Activated CD4-positive, alpha-beta T cell treated with anti-CD3 and anti-CD28 coated beads for 1 hour (primary cell): ENCODE measurements at places on chromosomes 3 and 15.

GRCh38 chr3:129934234-129935123, 40.0 kb upstream of the TRH start:
- DNase-seq: peak; percentile 13

GRCh38 chr3:122559906-122560305, 4.2 kb downstream of the PARP9 start:
- no peak for DNase-seq

GRCh38 chr3:185129083-185129482, 23.8 kb downstream of the C3orf70 start:
- DNase-seq: no peak

DNA sequence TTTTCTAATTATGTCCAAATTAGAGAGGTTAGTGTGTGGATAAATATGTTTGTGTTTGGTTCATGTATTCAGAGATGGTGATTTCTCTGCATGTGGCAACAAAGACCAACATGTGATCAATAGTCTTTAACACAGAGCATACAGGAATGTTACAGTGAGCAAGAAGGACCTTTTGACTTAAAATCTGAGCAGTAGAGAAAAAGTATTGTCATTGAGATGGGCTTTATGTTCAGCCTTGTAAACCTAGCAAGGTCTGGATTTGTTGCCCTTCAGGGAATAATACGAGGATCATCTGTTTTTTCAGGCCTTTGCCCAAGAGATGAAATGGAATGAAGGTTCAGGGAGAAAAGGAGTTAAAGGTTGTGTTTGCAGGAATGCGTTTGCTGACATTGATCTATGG, 161.8 kb upstream of the NECTIN3 start:
- no peak for DNase-seq

GRCh38 chr3:43793648-43794372, 103.1 kb downstream of the ABHD5 start:
- no peak for DNase-seq

DNA sequence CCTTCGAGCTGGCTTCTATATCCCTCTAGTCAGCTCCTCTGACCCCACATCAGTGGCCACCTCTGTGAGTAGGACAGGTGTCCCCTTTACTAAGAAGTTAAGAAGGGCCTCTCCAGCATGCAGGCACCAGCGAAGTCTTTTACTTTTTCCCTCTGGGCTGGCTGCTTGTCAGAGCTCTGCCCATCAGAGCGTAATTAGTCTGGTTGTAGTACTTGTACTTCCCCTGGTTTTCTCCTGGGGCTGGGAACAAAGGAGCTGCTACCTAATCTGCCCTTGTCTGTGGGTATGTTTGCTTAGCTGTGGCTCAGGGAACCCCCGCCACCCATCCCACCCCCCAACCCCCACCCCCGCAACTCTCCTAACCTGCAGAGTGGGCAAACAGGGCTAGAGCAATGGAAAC, 27.4 kb upstream of the ALPK3 start:
- no peak for DNase-seq

GRCh38 chr3:189304465-189305351, 132.9 kb downstream of the TPRG1 start:
- DNase-seq: no peak

DNA sequence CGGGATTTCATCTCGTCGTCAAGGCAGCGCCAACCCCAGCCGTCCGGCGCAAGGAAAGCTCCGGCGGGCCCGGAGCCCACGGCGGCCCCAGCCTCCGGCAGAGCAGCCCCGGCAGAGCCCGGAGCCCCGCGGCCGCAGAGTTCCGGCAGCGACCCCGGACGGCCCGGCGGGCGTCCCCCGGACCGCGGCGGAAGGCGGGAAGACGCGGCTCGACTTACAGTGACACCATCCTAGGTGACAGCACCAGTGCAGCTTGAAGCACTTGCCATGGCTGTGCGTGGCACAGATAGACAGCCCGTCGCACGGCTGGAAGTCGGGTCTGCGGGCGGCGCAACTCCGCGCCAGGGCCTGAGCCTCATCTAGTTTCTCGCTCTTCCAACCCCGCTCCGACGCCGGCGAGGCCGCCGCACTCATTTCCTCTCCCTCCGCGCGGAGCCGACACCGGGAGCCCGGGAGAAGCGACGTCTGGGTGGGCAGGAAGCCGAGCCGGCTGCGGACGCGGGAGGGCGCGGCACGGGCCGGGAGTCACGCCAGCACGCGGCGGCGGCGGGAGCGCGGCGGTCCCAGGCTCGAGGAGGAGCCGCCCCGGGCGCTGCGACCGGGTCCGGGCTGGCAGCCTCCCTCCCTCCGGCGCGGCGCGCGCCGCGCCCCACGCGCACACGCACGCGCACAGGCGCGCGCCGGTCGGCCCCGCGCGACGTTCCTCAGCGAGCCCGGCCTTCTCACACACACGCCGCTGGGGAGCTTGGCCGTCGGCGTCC, at the start of gene C3orf70:
Gene C3orf70, minus strand, starts transcription at position 651 of the 761 bp plus-strand sequence. Its CDS starts 237 bp downstream, at position 414.
- no peak for DNase-seq

DNA sequence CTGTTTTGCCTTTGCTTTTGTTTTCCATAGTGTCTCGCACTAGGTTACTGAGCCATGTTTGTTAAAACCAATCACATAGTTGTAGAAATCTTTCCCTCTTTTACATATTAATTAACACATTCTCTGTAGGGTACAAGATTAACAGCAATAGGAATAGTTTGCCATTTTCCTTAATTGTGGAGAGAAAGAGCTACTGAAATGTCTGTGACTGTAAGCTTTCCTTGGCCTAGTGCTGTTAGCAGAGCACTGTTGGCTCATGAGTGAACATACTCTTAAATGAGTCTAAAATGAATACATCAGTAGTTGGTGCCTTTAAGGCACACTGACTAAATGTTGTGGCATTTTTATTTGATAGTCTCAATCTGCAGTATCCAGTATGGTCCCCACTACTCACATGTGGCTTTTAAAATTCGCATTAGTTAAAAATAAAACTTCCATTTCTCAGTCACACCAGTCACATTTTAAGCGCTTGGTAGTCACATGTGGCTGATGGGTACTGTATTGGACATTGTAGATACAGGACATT, 28.2 kb downstream of the CHD2 start:
- no peak for DNase-seq

GRCh38 chr3:76479161-76479650, 560.7 kb upstream of the ROBO2 start:
- DNase-seq: no peak

DNA sequence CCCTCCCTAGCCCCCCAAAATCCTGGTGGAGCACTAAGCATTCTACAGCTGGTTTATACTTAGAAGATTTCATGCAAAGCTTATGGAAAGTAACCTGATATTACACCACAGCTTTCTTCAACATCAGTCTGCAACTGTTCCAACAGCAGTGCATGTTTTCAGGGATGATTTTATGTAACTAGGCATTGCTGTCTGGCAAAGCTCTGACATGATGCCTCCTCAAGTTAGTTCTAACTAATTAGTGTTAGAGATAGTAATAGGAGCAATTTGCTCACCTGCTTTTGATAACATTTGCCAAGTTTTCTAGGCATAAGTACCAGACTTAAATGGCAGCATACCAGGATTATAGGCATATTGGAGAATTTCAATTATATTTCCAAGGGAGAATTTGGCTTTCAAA, 330.3 kb upstream of the SGO1 start:
- DNase-seq: no peak

- DNase-seq: no peak
These were observed 6.2 kb upstream of the CCDC80 start for GRCh38 chr3:112647122-112647521.

GRCh38 chr15:84649706-84650105, 4.4 kb downstream of the WDR73 start:
- no peak for DNase-seq

DNA sequence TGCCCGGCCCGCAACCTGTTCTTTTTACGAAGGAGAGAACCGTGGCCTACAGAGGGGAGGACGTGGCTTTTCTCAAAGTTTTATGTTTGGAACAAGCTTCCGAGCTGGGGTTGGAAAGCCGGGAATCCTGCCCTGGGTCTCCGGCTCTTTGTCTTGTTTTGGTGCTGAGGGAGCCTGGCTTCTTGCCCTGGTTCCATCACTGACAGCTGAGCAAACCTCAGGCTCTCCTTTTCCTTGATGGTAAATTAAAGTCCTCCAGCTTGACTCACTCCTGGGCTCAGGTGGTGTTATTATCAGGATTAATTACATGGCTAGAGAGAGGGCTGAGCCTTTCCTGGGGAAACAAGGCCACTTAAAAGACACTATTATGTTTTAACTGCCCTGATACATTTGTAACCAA, 289.5 kb upstream of the RGMA start:
- no peak for DNase-seq

- peak; percentile 61 for DNase-seq
These were observed 15.6 kb downstream of the TEX264 start for GRCh38 chr3:51686512-51687215.

DNA sequence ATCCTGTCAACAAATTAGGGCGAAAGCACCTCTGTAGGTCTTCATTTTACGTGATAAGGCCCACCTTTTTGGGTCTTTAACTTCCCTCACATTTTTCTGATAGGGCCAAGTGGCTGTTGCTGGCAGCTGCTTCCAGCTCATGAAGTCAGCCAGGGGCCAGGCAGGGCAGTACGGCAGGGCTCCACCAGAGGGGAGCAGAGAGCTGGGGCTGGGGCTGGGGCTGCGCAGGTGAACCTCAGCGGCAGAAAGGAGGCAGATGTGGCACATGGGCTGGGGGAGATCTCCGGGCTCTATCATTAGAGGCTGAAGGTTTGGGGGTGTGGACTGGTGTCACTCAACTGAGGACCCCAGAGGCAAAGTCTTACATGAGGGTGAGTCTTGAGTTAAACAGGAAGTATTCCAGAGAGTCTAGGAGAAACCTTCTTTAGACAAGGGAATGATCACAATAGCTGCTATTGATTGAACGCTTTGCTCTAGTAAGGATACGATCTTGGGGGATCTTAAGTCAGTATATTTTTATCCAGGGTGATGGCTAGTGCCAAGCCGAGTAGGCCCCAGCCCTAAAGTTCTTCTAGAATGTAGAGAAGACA, 62.8 kb upstream of the MEX3B start:
- peak; percentile 48 for DNase-seq

- no peak for DNase-seq
These were observed 71.6 kb downstream of the FLNB start for GRCh38 chr3:58079773-58080172.

DNA sequence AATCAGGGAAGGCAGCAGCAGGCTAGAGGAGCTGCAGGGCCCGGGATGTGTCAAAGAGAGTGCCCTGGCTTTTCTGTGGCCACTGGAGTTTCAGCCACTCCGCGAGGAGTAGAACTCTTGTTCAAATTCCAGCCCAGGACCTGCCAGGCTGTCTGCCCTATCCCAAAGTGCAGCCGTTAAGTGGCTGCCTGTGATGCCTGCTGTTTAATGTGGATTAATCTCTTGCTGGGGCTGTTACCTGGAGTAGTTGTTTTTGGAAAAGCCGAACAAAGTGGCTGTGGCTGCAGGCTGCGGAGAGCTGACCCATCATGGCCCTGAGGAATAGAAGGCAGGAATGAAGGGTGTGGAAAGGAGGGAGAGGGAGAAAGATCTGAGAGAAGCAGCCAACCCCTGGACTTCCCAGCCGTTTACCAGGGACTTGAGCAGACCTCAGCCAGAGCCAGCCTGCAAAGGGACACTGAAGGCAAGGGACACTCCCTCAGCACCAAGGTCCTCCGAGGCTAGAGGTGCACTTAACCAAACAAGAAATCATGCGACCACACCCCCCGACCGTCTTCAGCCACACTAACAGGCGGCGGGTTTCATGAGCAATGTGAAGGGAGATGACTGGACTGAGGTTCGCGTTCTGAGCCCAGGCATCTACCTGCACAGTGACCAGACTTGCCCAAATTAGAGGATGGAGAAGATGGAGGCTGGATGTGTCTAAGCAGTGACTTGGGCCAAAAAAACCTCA, 4.7 kb downstream of the CDAN1 start:
- DNase-seq: no peak

DNA sequence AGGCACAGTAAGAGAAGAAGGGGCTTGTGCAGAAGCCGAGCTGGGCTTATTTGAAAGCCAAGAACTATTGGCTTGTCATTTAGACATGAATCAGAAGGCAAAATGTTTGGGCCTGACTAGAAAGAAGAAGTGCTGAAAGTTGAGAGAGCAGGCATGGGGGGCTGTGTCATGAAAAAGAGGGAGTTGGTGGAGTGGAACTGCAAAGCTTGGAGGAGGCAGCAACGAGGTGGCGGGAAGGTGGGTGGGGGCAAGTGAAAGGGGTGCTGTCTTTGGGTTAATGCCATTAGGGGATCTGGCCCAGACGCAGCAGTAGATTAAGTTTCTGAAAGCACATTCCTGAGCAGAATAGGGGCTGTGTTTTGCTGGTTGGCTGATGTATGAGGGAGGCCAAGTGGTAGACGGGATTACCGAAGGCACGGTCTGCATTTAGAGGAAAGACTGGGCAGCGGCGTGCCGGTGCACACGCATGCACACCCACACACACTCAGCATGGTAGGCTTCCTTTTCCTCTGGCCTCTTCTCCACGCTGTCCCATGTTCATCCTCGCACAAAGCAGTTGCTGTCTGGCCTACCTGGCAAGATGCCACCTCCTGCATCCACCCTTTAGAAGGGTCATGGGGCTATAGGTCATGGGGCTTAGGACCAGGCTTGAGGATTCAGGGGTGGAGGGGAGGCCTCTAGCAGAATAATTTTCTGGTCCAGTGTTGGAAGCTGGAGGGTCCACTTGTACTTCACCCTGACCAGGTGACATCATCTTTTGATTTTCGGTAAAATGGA, 43.0 kb downstream of the BOC start:
- DNase-seq: no peak

DNA sequence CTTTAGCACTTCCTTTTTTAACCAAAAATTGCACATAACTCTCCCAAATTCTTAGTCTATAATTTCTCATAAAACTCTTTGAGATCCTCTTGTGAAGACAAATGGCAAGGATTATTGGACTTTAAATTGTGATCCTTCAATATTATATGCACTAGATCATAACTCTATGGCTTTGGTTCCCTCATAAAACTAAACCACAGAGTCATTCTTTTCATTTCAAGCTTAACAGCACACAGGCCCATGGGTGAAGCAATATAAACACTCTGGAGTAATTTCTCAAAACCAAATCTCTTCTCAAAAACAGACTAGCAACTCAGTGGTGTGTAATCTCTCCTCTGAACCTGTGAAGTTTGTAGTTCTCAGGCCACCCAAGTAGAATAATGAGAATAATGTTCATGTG, 171.0 kb upstream of the NECTIN3 start:
- no peak for DNase-seq

GRCh38 chr3:160671995-160672394, 5.0 kb upstream of the ARL14 start:
- no peak for DNase-seq

GRCh38 chr3:49799761-49800160, at the start of gene CDHR4:
TSS of gene CDHR4 (minus strand) at chr3:49799873. CDS start at chr3:49799812, 61 bp downstream.
- no peak for DNase-seq

GRCh38 chr3:155646128-155646527, 98.7 kb downstream of the PLCH1 start:
- DNase-seq: no peak

- no peak for DNase-seq
These were observed 198.5 kb upstream of the MRPL3 start for GRCh38 chr3:131701153-131701770.
